ENCODE measurements at places on chromosomes 11 and 22. TPM values are rescaled to one million over a fixed set of nuclear protein-coding genes. Genes with fewer than 3 reads are reported as not detected.

Gene PSMD13
- total RNA-seq, result 111 TPM

DNA sequence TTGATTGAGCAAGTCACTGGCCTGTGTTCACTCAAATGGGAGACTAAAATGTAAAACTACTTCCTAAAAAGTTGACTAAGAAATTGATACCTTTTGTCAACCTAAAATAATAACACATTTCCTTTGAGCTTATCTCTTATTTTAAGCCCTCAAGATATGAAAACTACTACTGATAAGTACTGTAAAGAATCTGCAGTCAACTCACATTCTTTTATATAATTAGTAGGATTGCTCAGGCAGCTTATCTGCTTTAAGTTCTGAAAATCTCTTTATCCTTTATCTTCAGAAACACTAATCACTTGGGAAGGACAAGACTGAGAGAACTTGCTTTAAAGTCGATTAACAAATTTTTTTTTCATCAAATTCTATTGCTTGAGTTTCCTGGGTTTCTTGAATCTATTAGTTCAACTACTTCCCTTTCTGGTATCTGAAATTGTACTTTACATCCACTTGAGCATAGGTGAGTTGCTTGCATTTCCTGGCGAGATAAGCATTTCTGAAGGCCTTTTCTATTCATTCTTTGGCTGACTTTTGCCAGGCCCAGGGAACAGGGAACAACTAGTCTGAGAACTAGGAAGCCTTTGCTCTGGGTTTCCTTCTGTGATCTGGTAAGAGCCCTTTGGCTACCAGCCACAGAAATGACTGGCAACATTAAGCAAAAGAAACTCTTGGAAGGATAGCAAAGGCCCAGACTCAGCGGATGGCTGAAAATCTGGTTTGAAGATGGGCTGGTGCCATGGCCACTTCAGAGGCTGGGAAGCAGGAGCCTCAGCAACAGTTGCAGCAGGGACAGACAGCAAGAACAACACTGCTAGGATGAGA, 19.3 kb upstream of the CSRP3 start:
- no peak overlapping the region for H3K27ac ChIP-seq
- no peaks in the 10 kb centered on the region for H3K36me3 ChIP-seq
- H3K4me3 ChIP-seq, result no peak overlapping the region
- no peaks in the 10 kb centered on the region for H3K4me1 ChIP-seq

Gene MRGPRX1
- not detected for total RNA-seq

DNA sequence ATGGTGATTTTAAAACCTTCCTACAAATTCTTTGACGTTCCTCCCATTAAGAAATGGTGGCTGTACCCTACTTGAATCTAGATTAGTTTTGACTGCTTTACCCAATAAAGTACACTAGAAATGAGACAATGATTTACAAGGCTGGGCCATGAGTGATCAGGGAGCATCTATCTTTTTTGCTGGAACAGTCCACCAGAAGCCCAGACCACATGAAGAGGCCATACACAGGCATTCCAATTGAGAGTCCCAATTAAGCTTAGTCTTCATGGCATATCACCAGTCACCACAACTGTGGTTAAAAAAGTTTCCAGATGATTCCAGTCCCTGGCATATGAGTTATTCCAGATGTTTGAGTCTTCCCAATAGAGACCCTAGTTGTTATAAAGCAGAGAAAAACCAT, 39.5 kb downstream of the FAM76B start:
- H3K36me3 ChIP-seq, result no peaks in the 10 kb centered on the region
- no peaks in the 10 kb centered on the region for H3K27me3 ChIP-seq
- no peak for DNase-seq
- H3K4me1 ChIP-seq, result peaks cover 7% of the 10 kb centered on the region

DNA sequence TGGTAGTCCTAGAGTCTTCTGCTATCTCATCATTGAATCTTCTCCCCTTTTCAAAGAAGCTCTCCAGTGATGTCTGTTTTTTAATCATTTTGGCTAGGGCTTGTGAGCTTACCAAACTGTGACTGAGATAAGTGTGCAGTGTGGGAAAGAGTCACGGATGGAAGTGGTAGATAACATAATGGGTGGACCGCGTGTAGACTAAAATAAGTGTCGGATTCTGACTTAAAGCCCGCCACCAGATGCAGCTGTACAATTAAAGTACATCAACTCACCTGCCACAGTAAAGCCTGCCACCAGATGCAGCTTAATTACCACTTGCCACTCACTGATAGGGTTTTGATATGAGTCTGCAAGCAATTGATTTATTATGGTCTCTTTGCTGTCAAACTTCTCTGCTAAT, 581.5 kb downstream of the LRRC4C start:
- DNase-seq, result no peak
- no peaks in the 10 kb centered on the region for H3K4me1 ChIP-seq
- H3K4me3 ChIP-seq, result no peak overlapping the region
- no peaks in the 10 kb centered on the region for H3K27me3 ChIP-seq
- H3K27ac ChIP-seq, result no peak overlapping the region

Gene ARHGAP8
- total RNA-seq, result 44.3 TPM

DNA sequence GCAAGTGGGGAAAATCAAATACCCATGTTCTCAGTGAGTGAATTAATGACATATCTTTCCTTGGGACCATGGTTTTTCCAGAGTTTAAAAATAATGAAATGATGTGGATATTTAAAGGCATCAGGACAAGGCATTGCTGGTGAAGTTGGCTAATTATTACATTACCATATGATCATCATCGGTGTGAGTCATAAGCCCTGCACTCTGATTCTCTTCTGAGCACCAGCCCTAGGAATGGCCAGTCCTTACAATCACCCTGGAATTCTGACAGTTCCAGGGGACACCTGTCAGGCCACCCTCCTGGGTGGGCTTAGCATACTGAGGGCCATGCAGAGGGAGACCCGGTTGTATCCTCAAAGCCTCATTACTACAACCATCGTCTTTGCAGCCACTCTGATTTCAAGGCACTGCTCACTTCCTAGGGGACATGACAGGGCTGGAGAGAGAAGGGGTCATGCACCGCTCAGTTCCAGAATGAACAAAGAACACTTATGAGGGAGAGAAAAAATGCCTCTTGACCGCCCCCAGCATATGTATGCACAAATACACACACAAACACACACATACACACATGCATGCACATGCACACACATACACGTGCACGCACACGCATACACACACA, 365.0 kb downstream of the MIAT start:
- no peak overlapping the region for H3K27ac ChIP-seq
- H3K4me1 ChIP-seq, result no peaks in the 10 kb centered on the region
- no peak overlapping the region for H3K4me3 ChIP-seq
- H3K36me3 ChIP-seq, result no peaks in the 10 kb centered on the region
- DNase-seq, result no peak

Gene EMID1
- 55.9 TPM for total RNA-seq

DNA sequence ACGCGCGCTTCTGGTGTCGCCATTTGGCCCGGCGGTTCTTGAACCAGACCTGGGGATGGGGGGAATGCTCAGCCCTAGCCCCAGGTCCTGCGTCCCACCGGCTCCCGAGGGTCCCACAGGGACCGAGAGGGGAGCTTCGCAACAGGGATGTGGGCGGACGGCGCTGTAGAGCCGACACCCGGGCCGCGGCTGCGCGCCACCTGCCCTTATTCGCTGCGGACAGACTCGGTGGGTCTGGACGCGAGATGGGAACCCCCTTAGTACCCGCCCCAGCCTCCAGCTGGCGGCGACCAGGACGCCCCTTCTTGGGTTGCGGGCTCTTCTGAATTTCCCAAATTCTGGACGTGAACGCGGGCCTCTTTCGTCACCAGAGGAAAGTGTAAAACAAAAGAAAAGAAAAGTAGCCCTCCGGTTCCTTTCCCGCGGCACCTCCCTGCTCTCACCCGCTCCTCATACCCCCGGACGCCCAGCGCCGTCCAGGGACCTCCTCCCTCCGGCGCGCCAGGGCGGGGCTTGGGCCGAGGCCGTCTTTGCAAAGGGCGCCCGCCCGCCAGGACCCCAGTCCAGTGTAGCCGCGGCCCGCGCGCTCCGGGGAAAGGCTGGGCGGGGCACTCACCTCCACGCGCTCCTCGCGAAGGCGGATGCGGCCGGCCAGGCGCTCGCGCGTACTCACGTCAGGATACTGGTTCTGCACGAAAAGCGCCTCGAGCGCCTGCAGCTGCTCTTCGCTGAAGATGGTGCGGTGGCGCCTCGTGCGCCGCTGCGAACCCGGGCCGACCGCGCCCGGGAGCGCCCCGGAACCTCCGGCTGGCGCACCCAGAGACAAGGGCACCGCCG, 827 bp downstream of the GSC2 start:
- H3K36me3 ChIP-seq, result no peaks in the 10 kb centered on the region
- H3K4me3 ChIP-seq, result peak overlapping the region; percentile 8
- peak; percentile 27 for DNase-seq
- H3K27me3 ChIP-seq, result peaks cover 16% of the 10 kb centered on the region
- no peaks in the 10 kb centered on the region for H3K4me1 ChIP-seq
- no peak overlapping the region for H3K27ac ChIP-seq

GRCh38 chr11:108571001-108571400, 22.6 kb downstream of the EXPH5 start:
- DNase-seq, result no peak
- no peaks in the 10 kb centered on the region for H3K4me1 ChIP-seq
- H3K27me3 ChIP-seq, result no peaks in the 10 kb centered on the region
- H3K36me3 ChIP-seq, result no peaks in the 10 kb centered on the region
- H3K27ac ChIP-seq, result no peak overlapping the region

DNA sequence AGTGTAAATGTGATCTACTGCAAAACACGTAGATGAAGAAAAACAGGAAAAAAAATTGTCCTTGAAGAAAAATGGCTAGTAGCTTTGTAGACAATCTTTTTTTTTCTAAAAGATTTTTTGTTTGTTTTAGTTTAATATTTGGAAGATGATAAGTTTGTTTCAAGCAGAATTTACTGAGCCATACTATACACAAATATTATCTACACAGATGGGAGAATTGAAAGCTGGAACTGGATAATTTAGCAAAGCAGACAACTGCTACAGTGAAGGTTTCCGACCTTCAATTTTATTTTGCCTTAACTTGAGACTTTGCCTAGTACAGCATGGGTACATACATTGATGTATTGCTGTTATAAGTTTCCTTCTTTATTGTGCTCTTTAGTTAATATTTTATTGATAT, 313.0 kb upstream of the PDGFD start:
- H3K27ac ChIP-seq, result no peak overlapping the region
- H3K4me1 ChIP-seq, result no peaks in the 10 kb centered on the region
- H3K4me3 ChIP-seq, result no peak overlapping the region
- H3K36me3 ChIP-seq, result no peaks in the 10 kb centered on the region

GRCh38 chr22:42313804-42314581, 43.5 kb upstream of the TCF20 start:
- H3K4me1 ChIP-seq, result peaks cover 38% of the 10 kb centered on the region
- no peak overlapping the region for H3K4me3 ChIP-seq
- no peak overlapping the region for H3K27ac ChIP-seq
- H3K36me3 ChIP-seq, result no peaks in the 10 kb centered on the region

- no peaks in the 10 kb centered on the region for H3K4me1 ChIP-seq
- DNase-seq, result no peak
- H3K36me3 ChIP-seq, result no peaks in the 10 kb centered on the region
- H3K4me3 ChIP-seq, result no peak overlapping the region
- no peaks in the 10 kb centered on the region for H3K27me3 ChIP-seq
- H3K27ac ChIP-seq, result no peak overlapping the region
These were observed 208.4 kb upstream of the TBCEL start for GRCh38 chr11:120815319-120816100.

- no peak for DNase-seq
- H3K27me3 ChIP-seq, result no peaks in the 10 kb centered on the region
- no peak overlapping the region for H3K27ac ChIP-seq
- H3K36me3 ChIP-seq, result no peaks in the 10 kb centered on the region
- no peak overlapping the region for H3K4me3 ChIP-seq
These were observed 35.0 kb upstream of the MYRF start for GRCh38 chr11:61717286-61718033.

DNA sequence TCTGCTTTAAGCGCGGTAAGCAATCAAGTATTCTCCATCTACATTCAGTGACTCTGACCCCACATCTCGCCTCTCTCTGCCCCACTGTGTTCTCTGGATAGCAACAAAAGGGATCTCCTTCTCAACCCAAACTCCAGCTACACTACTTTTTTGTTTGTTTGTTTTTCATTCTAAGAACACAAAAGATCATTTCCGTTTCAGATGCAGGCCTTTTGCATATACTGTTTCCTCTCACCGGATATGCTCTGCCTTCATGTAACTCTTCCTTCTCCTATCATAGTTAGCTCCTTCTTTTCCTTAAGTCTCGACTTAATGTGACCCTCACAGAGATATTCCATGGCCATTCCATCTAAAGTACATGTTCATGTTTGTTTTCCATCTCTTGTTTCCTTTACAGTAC, 179.8 kb upstream of the MTMR2 start:
- no peak overlapping the region for H3K27ac ChIP-seq
- peaks cover 32% of the 10 kb centered on the region for H3K4me1 ChIP-seq
- H3K4me3 ChIP-seq, result no peak overlapping the region
- no peak for DNase-seq
- H3K36me3 ChIP-seq, result no peaks in the 10 kb centered on the region

Gene MN1
- total RNA-seq, result 2.5 TPM

- no peak overlapping the region for H3K27ac ChIP-seq
- H3K27me3 ChIP-seq, result no peaks in the 10 kb centered on the region
- no peak overlapping the region for H3K4me3 ChIP-seq
- H3K4me1 ChIP-seq, result no peaks in the 10 kb centered on the region
These were observed 27.8 kb upstream of the ZNRF3 start for GRCh38 chr22:28855355-28856094.

GRCh38 chr11:119567688-119568582, 145.0 kb upstream of the THY1 start:
- H3K27me3 ChIP-seq, result no peaks in the 10 kb centered on the region
- H3K4me1 ChIP-seq, result peaks cover 14% of the 10 kb centered on the region
- H3K27ac ChIP-seq, result no peak overlapping the region
- H3K36me3 ChIP-seq, result no peaks in the 10 kb centered on the region
- peak; percentile 41 for DNase-seq

Gene SCARF2
- total RNA-seq, result 23.1 TPM

Gene GP1BB
- total RNA-seq, result 3.6 TPM

Gene OR10D3
- not detected for total RNA-seq

Gene FDX1
- 38.7 TPM for total RNA-seq

DNA sequence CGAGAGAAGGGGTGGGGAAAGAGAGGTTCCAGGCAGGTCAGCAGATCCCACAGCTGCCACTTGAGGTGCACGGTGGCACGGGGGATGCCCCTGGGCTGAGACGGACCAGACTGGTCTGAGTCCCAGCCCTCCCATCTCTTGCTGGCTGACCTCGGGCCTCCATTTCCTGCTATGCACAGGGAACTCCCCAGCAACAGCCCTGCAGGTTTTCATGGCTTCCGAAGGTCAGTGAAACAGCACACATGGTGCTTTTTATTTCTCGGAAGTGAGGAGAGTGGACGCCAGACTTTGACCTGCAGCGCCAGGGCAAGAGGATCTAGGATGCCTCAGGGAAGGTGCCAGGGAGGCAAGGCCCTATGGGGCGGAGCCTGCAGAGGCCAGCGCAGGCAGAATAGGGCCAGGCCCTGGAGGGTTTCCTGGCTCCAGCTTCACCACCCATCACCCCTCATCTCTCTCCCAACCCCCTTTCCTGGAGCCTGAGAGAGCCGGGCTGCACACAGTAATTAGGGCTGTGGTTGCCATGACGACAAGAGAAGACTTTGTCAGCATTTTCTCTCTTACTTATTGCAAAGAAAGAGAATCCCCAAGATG, 29.5 kb downstream of the SLC22A12 start:
- H3K36me3 ChIP-seq, result no peaks in the 10 kb centered on the region
- H3K4me3 ChIP-seq, result no peak overlapping the region
- H3K27me3 ChIP-seq, result no peaks in the 10 kb centered on the region
- peak; percentile 40 for DNase-seq
- peaks cover 37% of the 10 kb centered on the region for H3K4me1 ChIP-seq
